ENCODE measurements at places on chromosomes 16 and 17. TPM values are rescaled to one million over a fixed set of nuclear protein-coding genes. Genes with fewer than 3 reads are reported as not detected.

DNA sequence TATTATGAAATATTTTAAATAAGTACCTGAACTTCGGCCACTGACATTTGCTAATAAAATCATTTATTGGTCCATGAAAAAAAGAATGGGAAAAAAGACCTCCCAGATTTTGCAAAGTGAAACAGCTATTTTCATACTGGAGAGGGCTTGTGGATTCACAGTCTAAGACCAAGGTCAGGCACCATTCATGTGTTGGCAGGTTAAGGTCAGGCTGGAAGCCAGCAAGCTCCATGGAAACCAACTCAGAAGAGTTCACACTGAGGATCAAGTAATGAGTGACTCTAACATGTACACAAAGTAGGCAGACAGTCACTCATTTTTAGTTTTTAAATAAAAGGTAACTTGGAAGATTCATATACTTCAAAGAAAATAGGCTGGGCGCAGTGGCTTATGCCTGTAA lies 3.4 kb downstream of the DNAJA2 start:
- DNase-seq: no peak

GRCh38 chr17:71405101-71405500 lies 715.7 kb upstream of the SOX9 start:
- no peak for DNase-seq

DNA sequence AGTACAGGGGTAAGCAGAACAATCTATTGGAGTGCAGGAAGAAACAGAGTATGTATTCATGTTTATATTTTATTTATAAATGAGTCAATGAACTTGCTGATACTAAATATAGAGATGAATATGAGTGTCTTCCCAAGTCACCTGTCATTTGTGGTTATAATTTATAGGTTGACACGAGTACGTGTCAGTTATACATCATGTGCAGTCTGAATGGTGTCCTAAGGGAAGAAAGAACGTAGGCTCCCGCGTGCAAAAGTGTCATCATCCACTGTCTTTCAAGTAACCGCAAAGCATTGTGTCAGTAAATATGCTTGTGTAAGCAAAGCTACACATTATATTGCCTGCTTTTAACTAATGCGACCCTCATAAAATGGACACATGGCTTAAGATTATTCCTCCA lies 786.1 kb downstream of the KCNJ2 start:
- no peak for DNase-seq

GRCh38 chr16:495127-495748 lies 32.3 kb upstream of the CAPN15 start:
- DNase-seq: no peak

GRCh38 chr17:1755252-1755826 lies 6.5 kb upstream of the SERPINF1 start:
- DNase-seq: no peak

GRCh38 chr16:5257462-5257861 lies 159.9 kb upstream of the EEF2KMT start:
- no peak for DNase-seq

Gene HSD3B7
- 7.7 TPM for polyA plus RNA-seq

Gene CEMP1
- polyA plus RNA-seq: 4.1 TPM

Gene WNK4
- 7.1 TPM for polyA plus RNA-seq

Gene ATP2C2
- 0.52 TPM for polyA plus RNA-seq

Measured in renal cortex interstitium (tissue), 15 donors.